ENCODE measurements at places on chromosomes 6 and 20. TPM values are rescaled to one million over a fixed set of nuclear protein-coding genes. Genes with fewer than 3 reads are reported as not detected.

GRCh38 chr6:32379545-32379944 lies 7.8 kb upstream of the TSBP1 start:
- no peak for DNase-seq

GRCh38 chr6:165159460-165159859 lies 149.9 kb downstream of the C6orf118 start:
- no peak for DNase-seq

PRRT1 gene
- 6.1 TPM for total RNA-seq

- DNase-seq, result no peak
These were observed 9.1 kb downstream of the GOPC start for GRCh38 chr6:117592983-117593759.

DNA sequence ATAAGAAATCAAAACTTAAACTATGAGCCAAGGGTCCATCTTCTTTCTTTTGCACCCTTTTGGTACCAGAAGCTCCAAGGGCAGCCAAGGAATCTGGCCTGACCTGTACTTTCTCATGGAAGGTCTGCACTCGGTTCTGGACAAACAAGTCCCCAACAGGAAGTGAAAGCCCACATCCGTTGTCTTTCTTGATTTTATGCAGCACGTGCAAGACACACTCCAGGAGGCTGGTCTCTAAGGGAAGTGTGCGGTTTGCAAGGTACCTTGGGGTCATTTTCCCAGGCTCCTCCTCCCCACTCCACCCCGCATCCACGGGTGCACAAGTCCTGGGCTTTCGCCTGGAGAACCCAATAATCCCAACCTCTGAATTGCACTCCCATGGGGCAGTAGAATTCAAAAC lies 101.9 kb downstream of the NFATC2 start:
- DNase-seq, result no peak
